Head of caudate nucleus (tissue), 42 donors: ENCODE measurements at places on chromosomes 5 and 9.

DNA sequence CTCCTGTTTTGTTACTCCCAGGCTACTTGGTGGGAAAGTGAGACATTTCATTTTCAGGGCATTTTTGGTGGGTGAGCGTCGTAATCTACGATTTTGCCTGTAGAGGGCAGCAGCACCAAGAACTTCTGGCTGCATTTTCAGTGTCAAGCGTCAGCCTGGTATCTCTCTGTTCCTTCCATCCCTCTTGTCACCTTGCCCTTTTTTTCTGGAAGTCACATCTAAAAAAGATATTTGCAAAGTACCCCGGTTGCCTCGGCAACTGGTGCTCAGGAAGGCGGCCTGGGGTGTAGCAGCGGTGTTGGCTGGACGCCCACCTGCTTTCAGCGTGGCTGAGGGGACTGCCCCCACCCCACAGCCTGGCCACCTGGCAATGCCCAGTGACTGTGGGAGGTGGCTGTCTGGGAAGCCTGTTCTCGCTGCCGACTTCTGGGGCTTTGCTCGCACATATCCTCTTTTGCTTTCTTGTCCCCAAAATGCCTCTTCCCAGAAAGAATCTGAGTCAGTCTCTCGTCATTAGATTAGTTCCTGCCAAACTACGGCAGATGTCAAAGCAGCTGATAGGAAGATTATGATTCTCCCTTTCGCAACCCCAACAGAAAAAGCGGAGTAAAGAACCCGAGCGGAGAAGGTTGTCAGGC, 84.5 kb downstream of the ACER2 start:
- peak; percentile 69 for DNase-seq

DNA sequence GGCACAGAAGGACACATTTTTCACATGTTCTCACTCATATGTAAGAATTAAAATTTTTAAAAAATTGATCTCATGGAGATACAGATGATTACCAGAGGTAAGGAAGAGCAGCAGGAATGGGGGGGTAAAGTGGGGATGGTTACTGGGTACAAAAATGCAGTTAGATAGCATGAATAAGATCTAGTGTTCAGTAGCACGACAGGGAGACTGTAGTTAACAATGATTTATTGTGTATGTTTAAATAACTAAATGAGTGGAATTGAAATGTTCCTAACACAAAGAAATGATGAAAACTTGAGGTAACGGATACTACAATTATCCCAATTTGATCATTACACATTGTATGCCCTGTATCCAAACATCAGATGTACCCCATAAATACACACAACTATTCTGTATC, 15.2 kb upstream of the TGFBI start:
- no peak for DNase-seq

DNA sequence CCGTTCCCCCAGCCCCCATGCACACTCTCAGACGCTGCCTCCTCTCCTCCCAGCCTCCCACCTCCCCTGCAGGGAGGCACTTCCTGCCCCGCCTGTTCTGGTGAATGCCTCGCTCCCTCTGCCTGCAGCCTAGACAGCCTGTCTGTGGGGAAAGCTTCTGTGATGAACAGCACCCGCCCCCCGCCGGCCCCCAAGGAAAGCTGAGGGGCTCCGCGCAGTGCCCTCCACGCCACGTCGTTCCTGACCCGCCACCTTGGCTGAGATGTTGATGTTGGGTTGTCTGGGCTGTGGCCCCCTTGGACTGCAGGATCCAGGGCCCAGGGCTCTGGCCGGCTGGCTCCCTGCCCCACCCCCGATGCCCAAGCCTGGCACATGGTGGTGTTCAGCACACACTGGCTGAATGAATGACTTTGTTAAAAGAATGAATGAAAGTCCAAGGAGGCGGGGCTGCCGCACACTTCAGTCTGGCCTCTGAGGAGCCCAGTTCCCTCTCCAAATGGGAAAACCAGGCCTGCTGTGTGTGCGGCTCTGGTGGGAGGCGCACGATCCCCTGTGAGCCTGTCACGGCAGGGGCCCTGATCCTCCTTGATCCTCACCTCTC, 2.1 kb upstream of the MYMK start:
- DNase-seq: peak; percentile 85

DNA sequence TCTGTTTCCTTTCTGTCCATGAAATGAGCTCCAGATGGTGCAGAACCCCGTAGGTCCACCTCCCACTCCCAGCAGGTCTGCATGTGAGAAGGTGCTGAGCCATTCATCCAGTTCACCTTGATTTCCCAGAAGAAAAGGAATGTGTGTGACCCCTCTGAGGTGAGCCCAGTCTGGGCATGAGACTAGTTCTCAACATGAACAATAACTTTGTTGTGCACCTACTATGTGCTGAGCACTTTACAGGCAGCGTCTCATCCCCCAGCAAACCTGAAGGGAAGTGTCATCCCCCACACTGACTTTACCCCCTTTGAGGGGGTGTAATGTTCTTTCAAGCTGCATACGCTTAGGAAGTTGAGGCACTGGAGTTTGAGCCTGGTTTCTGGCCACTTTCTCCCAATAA, 61.4 kb downstream of the SMIM23 start:
- no peak for DNase-seq

GRCh38 chr5:100505984-100506670, 29.0 kb upstream of the FAM174A start:
- DNase-seq: no peak

- no peak for DNase-seq
These were observed 665 bp upstream of the BTF3 start for GRCh38 chr5:73497497-73498056.

GRCh38 chr9:1094749-1095148, 44.6 kb downstream of the DMRT2 start:
- DNase-seq: no peak

DNA sequence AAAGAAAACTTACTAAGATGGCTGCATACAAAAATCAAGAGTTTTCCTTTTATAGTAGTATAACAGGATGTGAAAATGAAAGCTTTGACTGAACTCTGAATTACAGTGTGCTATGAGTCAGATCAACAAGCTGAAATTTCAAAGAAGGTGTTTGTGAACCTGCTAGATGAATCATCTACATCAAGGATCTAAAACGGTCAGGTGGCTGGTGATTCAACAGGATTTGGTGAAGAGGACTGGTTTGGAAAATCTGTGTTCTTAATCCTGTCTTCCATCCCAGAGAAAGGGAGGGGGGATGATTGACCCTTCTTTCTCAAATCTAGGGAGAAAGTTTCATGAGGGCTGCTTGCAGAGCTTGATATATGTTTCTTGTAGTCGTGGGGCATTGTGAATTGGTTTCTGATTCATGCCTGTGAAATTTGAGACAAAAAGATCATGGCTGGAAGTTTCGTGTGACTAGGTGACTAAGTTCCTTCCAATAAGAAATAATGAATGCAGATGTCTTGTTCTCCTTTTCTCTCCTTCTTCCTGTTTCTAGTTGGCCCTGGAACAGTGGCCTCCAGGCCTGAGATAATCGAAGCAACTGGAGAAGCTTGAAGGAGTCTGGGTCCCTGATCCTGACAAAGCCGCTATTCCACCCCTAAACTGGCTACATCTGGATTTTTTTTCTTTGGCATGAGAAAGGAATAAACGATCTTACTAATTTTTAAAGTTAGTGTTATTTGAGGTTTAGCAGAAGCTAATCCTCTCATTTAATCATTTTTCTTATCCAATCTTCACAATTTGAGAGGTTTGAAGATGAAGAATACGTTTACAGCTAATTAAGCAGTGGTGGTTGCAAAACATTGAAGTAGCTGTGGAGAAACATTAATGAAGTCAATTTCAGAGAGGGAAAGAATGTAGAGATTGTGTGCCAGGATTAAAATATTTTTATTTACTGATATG, 67.2 kb downstream of the MRPS30 start:
- DNase-seq: peak; percentile 11

DNA sequence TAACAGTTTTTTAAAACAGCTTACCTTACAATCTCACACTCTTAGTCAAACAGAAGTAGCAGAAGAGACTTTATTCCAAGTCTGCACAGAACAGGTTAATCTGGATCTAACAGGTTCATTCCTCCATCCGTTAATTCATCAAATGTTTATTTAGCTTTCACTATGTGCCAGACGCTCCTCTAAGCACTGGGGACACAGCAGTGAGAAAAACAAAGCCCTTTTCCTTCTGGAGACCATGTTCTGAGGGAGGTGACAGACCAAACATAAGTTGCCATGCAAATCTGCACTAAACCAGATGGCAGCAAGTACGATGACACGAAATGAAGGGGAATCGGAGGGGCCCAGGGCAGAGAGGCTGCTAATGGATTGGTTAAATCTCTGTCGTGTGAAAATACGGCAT, 17.1 kb upstream of the GLIPR2 start:
- no peak for DNase-seq

DNA sequence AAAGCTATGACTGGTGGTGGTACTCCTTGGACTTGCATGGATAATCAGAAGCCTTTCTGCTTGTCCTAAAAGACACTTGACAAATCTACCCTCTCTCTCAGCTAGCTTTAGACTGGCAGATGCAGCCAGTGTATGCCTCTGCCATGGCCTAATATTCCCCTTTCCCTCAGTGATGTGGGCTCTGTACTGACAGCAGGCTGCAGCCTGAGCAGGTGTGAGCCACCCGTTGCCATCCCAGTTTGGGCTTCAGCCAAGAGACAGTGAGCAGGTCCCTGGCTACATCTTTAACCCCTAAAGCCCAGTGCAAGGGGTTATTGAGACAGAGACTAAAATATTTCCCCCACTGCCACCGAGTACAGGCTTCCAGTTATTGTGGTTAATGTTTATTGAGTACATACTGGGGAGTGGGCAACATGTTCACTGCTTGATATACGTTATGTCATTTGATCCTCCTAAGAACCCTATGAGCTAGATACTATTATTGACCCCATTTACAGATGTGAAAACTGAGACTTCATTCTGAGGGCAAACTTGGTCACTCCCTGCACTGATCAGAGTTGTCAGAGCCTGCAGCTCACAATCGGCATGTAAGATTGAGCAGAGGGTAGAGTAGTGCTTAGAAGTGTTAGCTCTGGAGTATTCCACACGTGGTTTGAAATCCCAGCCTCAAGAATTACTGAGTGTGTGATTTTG, 254.2 kb downstream of the ARHGAP26 start:
- DNase-seq: no peak

- peak; percentile 65 for DNase-seq
These were observed 352.7 kb downstream of the SPOCK1 start for GRCh38 chr5:137146402-137146890.

- no peak for DNase-seq
These were observed 128.3 kb downstream of the C5orf15 start for GRCh38 chr5:133840168-133840567.

- DNase-seq: peak; percentile 46
These were observed 437.0 kb upstream of the TRPC7 start for GRCh38 chr5:136802383-136802782.

- no peak for DNase-seq
These were observed 14.8 kb downstream of the SPTLC1 start for GRCh38 chr9:92100237-92100911.

GRCh38 chr9:127973169-127974000, 7.4 kb downstream of the EEIG1 start:
- no peak for DNase-seq

DNA sequence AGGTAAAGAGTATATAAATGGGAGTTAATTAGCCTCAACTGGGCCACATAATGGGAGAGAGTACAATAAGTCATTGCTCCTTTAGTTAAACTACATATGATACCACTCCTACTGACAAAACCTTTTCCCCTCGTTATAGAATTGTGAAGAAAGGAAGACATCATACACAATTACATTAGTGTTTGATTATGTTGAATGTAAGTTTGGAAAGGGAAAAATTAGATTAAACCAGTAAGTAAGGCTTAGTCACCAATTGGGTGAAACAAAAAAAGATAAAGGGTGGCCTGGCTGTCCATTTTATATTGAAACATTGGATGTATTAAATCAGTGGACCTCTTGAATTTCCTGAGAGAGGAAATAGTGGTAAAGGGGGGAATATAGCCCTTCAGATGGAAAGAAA, 464.3 kb upstream of the PAPPA start:
- DNase-seq: no peak

DNA sequence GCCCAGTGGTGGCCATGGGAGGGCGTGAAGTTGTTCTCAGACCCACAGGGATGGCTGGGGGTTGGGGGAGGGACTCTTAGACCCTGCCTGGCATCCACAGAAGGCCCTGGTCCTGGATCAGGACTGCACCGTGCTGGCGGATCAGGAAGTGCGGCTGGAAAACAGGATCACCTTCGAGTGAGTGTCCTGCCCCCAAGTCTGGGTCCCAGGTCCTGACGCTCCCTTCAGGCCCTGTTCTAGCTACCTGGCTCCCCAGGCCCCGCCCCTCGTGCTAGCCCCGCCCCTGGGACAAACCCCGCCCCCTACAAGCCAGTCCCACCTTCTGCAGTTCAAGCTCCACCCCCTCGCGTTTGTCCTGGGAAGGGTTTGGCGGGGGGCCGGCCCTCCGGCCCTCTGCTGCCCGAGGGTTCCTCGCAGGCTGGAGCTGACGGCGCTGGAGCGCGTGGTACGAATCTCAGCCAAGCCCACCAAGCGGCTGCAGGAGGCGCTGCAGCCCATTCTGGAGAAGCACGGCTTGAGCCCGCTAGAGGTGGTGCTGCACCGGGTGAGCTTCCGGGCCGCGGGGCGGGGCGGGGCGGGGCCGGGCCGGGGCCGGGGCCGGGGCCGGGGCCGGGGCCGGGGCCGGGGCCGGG, 12.9 kb downstream of the RGS14 start:
- DNase-seq: peak; percentile 58

DNA sequence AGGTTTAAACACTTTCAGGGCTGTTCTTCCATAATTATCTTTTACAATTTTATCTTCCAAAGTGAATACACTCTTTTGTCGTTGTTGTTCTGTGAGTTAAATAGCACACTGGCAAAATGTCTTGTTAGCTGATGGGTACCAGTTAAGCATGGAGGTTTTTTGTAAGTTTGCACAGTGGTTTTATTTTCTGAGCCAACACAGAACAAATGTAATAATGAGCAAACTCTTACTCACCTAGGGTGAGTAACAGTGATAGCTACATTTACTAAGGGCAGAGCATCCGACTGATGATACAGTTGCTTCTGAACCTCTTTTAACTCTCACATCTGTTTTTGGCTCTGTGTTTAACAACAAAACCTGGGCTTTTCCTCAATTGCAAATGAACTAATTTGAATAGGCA, 103.2 kb downstream of the CTNND2 start:
- no peak for DNase-seq

DNA sequence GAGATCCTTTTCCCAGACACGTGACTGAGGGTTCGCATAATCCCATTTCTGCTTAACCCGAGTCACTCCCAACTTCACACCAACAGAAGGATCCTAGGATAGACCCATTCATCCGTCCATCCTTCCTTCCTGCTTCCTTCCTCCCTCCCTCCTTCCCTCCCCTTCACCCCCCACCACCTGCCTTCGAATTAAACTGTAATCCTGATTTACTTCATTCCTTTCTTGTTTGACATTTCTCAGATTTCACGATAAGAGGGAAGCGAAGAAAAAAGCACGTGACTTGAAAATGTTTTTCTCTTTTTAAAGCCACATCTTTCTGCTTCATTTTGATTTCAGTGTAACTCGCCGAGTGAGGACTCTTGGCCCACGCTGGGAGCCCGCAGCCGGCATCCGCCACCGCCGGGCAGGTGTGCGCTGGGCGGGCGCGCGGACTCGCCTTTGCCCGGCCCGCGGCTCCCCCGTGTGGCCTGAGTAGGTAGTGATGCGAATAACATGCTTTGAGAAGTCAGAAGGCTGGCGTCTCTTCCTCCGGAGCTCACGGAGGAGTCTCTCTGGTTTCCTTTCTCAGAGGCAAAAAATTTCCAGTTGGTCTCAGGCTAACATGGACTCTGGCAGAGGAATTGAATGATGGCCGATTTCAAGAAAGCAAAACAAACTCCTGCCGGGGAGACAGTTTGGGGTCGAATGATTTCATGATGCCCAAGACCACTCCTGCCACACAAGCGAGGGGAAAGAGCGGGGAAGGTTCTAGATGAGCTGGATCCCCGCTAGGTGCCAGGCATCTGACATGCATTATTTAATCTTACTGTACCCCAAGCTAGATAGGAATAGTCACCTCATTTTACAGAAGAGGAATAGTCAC, 117.7 kb downstream of the SLC12A2 start:
- peak; percentile 87 for DNase-seq
